ENCODE measurements at places on chromosomes 13 and 19.

GRCh38 chr13:36108954-36109353, 22.2 kb downstream of the DCLK1 start:
- DNase-seq, result no peak

- no peak for DNase-seq
Observed at GRCh38 chr13:99307247-99307646, at the start of gene GPR183. GPR183 (minus strand) TSS chr13:99307399; CDS start chr13:99296145, 11,254 bp downstream.

DNA sequence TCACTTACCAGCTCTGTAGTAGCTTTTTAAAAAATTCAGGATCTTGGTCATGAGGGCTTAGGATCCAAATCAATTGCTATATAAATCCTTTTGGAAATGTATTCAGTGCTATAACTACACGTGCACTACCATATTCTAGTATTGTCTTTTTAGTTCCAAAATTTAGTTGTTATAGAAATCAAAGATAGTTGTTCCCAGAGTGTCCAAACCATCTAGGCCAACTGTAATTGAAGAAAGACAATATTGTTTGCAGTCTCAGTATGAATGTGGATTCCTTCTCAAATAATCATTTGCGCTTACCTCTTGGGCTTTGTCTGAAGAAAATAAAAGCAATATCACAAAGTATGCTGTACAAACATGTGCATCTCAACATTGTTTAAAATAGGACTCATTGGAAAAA, 184.1 kb upstream of the EDNRB start:
- no peak for DNase-seq

DNA sequence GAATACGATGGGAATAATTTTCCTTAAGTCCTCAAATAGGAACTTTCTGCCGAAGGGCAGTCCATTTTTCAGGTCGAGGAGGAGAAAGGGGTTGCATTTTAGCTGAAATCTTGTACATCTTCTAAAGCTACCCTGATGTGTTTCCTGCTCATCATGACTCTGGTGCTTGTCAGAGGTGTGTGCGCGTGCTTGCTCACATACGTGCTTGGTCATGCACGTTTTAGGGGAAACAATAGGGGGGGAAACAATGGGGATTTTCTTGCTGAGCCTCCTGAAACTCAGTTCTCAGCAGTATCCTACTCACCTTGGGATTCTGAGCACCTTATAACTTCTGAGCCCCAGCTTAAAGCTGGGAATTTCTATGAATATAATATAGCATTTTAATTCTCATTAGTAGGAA, 44.7 kb downstream of the TM9SF2 start:
- no peak for DNase-seq

GRCh38 chr13:20119960-20120359, 40.9 kb downstream of the GJA3 start:
- DNase-seq, result no peak

DNA sequence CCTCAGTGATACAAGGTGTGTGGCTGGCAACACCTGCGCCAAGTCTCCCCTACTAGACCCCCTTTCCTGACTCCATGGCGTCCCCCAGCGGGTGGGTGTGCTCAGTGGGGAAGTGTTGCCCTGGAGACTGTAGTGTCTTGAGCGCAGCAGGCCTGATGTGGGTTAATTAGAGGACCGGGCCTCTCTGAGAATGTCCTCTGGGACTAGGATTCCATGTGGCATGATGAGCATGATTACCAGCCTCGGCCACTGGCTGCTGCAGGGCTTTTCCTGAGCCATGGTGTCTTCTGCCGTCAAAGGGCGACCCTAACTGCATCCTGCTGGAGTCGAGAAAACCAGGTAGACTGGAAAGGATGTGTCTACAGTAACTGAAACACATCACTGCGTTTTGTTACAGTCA, 28.1 kb downstream of the MICOS13 start:
- DNase-seq, result no peak

GRCh38 chr19:18465214-18465963, 27.5 kb upstream of the ISYNA1 start:
- DNase-seq, result no peak

DNA sequence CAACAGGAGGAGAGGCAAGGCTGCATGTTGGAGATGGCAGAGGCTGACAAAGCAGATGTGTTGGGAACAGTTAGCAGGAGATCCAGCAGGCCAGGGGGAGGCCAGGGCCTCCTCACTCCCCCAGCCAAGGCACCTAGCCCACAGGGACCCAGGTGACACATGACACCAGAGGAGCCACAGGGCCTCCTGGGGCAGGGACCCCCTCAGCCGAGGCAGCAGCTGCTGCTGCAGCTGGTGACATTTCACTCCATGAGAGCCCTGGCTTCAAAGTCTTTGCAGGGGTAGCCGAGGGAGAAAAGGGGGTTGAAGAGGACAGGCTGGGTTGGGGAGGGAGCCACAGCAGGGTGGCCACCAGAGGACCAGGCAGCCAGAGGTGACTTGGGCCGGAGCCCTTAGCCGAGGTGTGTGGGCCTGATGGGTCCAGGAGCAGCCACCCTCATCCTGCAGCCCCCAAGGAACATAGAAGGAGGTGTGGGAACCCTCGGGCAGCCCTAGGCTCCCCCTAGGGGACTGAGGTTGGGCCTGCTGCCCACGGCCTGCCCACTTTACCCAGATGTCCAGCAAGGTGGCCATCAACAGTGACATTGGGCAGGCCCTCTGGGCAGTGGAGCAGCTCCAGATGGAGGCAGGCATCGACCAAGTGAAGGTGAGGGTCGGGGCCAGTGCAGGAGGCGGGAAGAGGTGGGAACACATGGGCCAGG, at the start of gene GNG14:
GNG14 (plus strand) TSS at position 503 of the 701 bp plus-strand sequence; CDS start at position 554, 51 bp downstream.
- DNase-seq, result no peak

- DNase-seq, result peak; percentile 28
Observed at GRCh38 chr19:23771761-23772674, 13.3 kb upstream of the ZNF681 start.

DNA sequence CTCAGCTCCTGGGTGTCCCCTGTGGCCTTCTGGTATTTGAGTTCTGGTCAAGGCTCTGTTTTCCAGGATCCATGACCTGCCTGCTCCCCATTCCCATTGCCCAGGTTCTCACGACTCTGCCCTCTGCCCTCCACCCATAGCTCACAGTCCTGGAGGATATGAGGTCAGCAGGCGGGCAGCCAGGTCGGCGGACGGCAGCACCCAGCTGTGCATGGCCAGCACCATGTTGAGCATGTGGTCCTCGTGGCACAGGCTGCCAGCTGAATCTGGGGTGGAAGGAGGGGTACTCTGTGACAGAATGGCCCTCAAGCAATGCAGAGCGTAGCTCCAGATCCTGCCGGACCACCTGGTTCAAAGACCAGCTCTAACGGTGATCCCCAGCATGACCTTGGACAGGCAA, 5.1 kb downstream of the RASGRP4 start:
- no peak for DNase-seq

GRCh38 chr13:107441279-107441678, 774.1 kb downstream of the LIG4 start:
- DNase-seq, result peak; percentile 91

DNA sequence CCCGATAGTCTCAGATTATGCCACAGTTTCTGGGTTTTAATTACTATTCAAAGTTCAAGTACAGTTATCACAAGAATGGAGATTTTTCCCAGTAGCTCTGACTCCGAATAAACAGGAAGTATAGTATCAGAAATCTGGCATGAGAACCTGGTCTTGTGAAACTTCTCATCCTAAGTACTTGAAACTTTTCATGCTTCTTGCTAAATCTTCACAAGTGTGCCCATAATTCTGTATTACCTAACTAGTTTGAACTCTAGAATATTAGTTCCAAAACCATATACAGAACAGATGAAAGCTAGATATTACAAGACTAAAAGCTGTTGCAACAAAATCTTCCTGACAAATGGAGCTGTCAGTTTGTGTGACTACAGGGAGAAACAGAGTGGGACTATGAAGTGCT, 70.5 kb upstream of the CSNK1A1L start:
- peak; percentile 98 for DNase-seq

GRCh38 chr19:5801796-5802619, 2.9 kb upstream of the NRTN start:
- DNase-seq, result peak; percentile 20

GRCh38 chr13:99217461-99218110, 16.9 kb downstream of the UBAC2 start:
- no peak for DNase-seq

DNA sequence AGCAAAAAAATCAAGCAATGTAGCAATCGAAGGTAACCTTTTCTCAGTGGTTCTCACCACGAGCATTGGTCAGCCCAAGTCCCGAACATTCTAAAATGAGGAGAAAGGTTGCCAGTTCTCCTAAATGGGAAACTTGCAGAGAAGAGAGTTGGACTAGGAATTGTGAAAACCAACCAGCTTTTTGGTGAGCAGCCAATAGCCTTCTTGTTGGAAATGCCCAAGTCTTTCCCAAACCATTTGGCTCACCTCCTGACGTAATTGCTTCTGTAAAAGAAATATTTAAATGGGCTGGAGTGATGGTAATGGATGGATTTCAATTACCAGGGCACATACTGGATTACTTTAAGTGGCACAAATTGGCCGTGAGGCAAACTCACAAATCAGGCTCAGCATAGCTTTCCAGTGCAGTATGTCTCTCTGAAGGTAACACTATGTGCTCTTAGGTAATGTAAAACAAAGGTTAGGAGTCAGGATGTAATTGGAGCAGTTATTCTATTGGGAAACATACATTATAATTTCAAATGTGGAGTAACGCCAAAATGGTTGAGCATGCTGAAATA, 423.2 kb downstream of the KLF5 start:
- DNase-seq, result no peak

DNA sequence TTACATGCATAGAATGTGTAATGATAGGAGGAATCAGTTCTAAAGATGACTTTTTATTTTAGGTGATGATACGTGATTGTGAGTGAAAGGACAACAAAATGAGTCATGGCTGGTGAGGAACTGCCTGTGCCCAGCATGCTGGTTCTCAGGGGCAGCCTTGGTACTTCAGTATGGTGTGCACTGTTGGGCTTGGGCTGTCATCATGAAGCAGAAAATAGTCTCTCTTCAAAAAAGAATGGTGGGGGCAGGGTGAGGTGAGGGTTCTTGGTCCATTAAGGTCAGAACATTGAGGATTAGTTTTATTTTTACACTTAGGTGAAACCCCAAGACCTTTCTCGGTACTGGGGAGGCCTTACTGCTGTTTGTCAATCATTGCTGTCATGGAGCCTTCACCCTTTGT, 309.5 kb downstream of the MTUS2 start:
- DNase-seq, result no peak

- peak; percentile 17 for DNase-seq
Observed at GRCh38 chr19:633786-634639, 676 bp upstream of the POLRMT start.

- no peak for DNase-seq
Observed at GRCh38 chr13:106205871-106206270, 329.6 kb downstream of the EFNB2 start.

GRCh38 chr19:49148044-49148682, 7.0 kb downstream of the HRC start:
- DNase-seq, result no peak

- peak; percentile 64 for DNase-seq
Observed at GRCh38 chr19:7917267-7918061, 2.7 kb upstream of the SNAPC2 start.

DNA sequence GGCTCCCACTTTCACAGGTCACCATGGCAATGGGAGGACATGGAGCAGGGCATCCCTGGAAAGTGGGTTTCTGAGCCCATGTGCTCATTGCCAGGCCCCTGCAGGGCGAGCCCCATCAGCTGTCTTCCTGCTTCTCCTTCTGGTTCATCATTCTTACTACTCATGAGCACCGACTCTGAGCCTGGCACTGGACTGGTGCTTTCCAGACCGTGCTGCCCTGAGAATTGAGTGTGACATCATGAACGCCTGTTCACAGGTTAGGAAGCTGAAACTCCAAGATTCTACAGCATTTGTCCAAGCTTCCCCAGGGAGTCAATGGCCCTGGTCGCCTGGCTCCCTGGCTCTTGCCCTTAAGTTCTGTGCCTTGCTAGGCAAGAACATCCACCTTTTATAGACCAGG, 210.4 kb upstream of the ZNF536 start:
- no peak for DNase-seq

DNA sequence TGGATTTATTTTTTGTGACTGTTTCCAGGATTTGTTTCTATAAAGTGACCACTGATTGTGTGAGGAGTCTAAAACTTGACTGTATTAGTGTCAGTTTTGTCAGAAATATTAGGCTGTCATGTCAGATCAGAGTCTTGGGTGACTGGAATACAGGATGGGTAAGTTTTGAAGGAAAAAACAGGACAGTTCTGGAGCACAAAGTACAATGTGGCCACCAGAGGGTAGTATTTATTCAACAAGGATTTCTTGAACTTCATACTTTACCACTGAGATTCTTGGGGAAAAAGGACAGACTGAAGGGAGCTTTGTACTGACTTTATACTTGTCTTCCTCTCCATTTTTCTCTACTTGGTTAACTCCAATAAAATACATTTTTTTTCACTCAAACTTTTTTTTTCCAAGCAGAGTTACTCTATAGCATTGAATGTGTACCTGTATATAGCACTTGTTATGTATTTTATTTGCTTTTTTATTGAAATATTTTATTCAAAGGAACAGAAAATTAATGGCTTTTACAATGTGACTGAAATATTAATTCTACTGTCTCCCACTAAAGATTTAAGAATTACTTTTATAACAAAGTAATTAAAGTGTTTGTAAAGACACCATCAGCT, 51.1 kb downstream of the LMO7 start:
- DNase-seq, result peak; percentile 69

DNA sequence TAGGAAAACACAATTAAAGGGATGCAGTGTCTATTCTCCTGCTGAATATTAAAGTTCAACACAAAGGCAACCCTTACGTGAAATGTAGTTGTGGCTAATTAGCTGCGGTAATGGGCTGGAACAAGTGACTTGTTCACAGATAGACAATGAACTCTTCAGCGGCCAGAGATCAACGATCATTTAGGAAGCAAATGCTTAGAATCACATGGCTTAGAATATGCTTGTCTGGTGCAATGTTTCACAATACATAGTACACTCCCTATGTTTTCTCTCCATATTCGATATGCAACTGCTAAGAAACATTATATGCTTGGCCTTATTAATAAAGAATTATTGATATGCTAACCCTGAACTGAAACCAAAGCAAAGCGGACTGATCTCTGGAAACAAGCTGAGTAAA, 25.7 kb upstream of the MTUS2 start:
- no peak for DNase-seq

DNA sequence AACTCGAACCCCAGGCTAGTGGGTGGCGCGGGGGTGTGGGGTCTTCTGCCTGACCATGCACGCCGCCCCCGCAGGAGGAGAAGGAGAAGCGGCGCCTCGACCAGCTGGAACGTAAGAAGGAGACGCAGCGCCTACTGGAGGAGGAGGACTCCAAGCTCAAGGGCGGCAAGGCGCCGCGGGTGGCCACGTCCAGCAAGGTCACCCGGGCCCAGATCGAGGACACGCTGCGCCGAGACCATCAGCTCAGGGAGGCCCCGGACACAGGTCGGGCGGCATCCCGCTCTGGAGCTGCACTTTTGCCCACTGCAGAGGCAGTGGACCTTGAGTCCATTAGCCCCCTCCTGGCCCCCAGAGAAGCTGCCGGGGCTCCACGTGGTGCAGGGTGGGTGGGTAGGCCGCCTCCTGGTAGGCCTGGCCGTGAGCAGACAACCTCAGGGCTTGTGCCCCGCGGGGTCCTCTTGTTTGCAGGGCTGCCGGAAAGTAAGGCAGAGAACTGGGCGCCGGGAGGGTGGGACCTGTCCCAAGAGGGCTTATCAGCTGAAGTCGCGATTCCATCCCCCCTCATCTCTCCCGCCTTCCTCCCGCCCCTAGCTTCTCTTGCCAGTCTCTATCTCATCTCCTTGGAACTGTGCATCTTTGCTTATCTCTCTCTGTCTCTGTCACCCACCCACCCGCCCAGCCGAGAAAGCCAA, 9.9 kb downstream of the CCDC124 start:
- DNase-seq, result no peak

- no peak for DNase-seq
Observed at GRCh38 chr19:831407-832369, 4.1 kb downstream of the AZU1 start.

GRCh38 chr13:108662528-108662927, 33.1 kb downstream of the MYO16 start:
- no peak for DNase-seq

All from iris pigment epithelial cell (primary cell).